Effector CD8-positive, alpha-beta T cell (primary cell): ENCODE measurements at places on chromosomes 11 and 22.

DNA sequence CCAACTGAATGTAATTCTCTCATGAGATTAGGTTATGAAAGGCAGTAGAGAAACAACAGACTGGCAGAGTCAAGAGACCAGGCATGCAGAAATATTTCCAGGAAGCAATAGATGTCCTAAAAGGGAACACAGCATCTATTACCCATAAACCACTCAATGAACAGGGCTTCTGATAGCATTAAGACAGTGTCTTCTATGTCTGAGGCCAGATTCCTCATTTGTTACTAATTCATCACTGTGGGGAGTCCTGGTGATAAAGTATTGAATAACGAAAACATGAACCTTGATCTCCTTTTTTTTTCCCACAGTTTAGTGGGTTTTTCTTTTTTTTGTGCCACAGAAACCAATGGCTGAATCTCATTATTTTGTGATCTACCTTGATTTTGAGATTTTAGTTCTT lies 339.0 kb downstream of the METTL15 start:
- no peak for DNase-seq

DNA sequence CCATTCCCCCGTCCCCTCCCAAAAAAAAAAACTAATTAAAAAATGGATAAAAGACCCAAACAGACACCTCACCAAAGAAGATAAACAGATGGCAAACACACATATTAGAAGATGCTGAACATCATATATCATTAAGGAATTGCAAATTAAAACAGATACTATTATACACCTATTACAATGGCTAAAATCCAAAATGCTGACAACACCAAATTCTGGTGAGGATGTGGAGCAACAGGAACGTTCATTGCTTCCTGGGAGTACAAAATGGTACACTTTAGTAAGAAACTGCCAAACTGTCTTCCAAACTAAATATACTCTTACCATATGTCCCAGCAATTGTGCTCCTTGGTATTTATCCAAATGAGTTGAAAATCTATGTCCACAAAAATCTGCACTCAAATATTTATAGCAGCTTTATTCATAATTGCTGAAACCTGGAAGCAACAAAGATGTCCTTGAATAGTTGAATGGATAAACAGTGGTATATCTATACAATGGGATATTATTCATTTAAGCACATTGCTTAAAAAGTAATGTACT lies 19.9 kb downstream of the NAGA start:
- DNase-seq = no peak

DNA sequence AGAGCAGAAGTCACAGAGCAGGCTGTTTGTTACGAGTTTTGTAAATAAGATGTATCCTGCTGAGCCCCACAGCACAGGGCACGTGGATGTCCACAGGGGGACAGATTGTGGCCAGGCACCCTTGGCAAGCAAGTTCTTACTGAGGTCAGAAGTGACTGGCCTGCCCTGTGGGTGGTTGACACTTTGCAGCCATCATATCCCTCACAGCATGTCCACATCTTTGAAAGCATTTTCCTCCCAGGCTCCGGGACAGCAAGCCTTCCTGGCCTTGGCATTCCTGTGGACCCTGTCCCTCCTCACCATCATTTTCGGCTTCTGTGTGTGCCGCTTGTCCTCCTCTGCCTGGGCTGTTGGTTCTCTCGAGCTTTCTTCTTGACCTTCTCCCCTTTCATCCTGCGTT lies 189.5 kb downstream of the TBC1D22A start:
- no peak for DNase-seq

GRCh38 chr22:21939461-21939913 lies 13.2 kb downstream of the PPM1F start:
- DNase-seq = no peak

DNA sequence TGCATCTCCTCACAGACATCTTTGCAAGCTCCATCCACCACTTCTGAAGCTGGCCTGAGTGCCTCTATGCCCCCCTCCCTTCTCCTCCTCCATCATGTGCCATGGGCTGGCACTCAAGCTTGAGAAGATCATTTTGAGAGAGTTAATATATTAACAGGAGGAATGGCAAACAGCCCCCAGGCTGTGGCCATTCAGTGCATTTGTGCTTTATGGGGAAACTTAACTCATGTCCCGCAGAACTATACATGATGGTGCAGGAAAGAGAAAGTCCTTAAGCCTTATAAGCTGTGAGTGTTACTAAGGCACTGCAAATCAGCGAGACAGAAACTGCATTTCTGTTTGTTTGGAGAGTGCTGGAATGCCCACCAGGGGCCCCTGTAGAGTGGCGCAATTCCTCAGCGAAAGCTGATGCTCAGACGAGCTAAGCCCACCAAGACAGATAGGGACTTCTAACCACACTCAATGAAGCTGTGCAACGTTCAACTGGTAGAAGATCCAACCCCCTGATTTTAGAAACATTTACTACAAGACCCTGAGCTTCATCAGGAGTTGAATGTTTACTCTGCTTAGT lies 26.8 kb upstream of the PHLDA2 start:
- DNase-seq = no peak

DNA sequence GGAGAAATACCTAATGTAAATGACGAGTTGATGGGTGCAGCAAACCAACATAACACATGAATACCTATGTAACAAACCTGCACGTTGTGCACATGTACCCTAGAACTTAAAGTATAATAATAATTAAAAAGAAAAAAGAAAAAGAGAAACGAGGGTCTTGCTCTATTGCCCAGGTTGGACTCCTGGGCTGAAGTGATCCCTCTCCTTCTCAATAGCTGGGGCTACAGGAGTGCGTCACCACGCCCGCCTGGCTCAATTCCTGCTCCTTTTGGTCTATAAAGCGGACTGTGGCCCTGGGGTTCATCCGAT lies 521 bp upstream of the PTS start:
- DNase-seq = no peak

DNA sequence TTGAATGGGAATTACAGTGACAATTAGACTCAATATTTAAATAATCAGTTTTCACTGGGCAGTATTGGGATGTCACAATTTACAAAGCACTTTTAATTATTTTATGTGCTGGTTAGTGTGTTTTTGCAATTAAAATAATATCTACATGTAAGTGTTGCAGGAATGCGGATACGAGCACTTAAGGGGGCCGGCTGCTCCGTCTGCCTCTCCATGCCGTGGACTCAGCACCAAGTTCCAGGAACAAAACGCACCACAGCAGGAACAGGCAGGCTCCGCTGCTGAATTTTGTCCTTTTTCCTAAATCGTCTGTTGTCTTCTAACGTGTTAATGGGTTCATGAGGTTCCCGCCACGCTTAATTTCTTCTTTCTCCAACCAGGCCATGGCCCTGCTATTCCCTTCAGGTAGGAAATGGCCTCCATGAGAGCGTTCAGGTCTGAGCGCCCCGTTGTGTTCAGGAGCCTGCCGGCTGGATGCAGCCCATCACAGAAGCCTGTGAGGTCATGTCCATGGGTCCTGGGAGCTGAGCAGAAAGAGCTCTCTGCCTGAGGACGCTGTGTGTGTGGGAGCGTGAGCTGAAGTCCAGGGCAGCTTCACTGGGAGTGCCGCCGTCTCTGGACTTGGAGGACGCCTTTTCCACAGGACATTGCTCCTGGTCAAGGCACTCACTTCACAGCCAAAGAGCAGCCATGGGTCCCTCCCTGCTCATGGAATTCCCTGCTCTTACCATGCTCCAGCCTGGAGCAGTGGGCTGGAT lies 730.3 kb downstream of the BRD1 start:
- DNase-seq = no peak
